ENCODE measurements at places on chromosomes 1 and 21.

DNA sequence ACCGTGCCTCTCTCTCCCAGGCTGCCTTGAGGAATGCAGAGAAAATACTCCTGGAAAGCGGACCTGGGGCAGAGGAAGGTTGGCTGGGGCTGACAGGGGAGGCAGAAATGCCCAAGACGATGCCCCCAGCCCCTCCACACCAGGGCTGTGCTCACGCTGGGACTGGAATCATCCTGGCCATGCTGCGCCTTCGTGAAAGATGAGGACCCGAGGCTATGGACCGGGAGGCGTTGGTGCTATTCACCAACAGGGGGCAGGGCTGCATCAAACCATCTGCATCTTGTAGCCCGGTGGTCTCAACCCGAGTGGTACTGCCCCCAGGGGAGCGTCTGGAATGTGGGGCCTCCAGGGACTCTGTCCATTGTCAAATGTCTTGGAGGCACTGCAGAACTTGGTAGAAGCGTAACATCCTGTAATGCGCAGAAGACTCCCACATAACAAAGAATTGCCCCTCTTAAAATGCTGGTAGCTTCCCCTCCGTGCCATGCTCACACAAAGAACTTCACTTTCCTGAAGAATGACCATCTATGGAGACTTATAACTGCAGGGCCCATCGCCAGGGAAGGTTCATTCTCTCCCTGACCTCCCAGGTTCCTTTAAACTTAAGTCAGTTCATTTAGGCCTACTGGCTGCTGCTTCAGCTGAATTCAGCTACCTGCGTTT is 251.2 kb downstream of the RRAGC start:
- peak; percentile 10 for DNase-seq

DNA sequence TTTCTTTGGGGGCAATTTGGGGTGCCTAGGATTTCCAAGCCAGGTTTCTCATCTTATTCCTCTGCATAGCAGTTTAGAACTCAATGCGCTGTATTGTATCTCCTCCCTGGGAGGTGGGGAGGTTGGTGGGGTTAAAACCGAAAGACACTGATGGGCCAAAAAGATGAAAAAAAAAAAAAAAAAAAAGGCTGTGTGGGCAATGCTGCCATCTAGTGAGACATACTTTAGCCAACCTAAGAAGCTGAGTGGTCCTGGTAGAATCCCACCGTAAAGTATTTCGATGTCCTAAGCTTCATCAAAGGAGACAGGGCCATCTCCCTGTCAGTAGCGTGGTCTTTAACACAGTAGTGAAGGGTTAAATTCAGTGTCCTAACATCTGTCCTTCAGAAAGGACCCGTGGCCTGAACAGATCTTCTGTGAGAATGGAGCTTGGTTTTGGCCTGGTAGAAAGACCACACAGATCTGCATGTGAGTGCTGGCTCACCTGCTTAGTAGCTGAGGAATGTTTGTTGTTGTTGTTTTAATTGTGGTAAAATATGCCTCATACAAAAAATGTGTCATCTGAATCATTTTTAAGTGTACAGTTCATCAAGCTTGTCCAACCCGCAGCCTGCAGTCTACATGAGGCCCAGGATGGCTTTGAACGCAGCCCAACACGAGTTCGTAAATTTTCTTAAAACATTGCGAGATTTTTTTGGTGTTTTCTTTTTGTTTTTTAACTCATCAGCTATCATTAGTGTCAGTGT is 226.2 kb downstream of the KIF26B start:
- DNase-seq: peak; percentile 10

GRCh38 chr1:31595836-31596736 is 19.8 kb downstream of the TINAGL1 start:
- no peak for DNase-seq

DNA sequence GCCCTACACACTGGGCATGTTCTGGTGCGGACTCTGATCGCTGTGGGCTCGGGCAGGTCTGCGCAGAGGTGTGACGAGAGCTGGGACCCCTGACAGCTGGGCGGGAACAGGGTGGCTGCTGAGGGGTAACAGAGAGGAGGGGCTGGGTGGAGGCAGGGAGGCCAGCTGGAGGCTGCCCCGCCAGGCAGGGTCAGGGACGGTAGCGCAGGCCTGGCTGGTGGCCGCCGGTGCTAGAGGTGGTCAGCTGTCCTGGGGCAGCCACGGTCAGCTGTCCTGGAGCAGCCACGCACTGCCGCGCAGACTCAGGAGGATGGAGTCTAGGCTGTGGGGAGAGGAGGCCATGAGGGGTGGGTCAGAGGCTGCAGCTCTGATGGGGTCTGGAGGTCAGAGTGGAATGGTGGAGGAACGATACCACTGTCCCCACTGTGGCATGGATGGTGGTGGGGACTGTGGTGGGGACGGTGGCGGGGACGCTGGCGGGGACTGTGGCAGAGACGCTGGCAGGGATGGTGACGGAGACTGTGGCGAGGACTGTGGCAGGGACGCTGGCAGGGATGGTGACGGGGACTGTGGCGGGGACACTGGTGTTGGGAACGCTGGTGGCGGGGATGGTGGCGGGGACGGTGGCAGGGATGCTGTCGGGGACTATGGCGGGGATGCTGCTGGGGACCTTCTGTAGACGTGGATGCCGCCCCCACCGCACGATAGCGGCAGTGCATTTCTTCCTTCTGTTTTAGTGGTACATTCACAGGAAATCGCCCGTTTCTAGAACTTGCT is 21.3 kb upstream of the LRRC3 start:
- no peak for DNase-seq

DNA sequence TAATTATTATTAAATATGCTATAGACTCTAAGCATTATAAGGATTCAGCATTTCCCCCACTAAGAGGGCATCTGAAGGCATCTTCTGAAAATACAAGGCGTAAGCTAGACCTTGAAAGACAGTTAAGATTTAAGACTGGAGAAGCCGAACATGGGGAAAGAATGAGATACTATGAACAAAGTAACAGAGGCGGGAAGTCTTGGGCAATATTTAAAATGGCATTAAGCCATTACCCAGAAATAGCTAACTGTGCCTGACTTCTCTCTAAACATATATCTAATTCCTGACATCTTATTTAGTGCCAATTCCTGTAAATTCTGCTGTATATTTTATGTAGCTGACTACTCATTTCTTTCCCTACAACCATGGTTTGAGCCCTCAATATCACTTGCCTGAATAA is 20.9 kb downstream of the DPH5 start:
- DNase-seq: no peak

DNA sequence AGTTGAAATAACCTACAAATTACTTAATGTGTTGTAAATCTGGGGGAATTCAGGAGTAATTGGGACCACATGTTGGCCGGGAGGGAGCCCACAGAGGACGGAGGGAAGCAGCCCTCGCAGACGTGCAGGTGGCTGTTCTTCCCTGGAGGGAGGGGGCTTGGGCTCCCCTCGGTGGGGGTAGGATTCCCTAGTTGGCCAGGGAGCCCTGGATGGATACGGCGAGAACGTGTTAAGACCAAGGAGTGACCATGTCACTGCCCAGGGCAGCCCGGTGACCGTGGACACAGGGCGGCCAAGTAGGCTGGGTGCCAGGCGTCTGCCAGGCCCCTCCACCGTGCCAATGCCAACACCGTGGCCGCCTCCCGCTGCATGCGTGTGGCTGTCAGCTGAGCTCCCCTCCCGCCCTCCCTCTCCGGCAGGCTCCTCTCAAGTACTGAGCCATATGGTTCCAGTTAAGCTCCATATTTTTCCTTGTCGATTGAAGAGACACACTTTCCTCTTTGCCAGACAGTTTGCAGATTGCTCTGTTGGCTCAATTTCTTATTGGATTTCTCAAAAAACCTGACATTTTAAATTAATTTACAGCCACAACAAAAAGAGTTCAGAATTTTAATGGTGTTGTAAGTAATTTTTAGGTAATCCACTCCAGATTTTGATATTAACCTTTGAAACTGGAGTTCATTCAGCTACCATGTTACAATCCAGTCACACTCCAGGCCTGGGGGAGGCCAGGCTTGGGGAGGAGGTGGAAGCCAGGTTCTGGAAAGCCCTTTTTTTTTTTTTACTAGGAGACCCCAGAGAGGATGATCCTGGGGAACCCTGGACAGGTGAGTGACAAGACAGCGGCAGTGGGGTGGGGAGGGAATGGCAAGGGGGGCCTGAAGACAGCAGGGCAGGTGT is 71.2 kb downstream of the CASZ1 start:
- DNase-seq: no peak

- DNase-seq: no peak
Observed at GRCh38 chr1:112862753-112863426, 93.1 kb downstream of the SLC16A1 start.

GRCh38 chr1:115829023-115829674 is 11.8 kb downstream of the NHLH2 start:
- peak; percentile 13 for DNase-seq

DNA sequence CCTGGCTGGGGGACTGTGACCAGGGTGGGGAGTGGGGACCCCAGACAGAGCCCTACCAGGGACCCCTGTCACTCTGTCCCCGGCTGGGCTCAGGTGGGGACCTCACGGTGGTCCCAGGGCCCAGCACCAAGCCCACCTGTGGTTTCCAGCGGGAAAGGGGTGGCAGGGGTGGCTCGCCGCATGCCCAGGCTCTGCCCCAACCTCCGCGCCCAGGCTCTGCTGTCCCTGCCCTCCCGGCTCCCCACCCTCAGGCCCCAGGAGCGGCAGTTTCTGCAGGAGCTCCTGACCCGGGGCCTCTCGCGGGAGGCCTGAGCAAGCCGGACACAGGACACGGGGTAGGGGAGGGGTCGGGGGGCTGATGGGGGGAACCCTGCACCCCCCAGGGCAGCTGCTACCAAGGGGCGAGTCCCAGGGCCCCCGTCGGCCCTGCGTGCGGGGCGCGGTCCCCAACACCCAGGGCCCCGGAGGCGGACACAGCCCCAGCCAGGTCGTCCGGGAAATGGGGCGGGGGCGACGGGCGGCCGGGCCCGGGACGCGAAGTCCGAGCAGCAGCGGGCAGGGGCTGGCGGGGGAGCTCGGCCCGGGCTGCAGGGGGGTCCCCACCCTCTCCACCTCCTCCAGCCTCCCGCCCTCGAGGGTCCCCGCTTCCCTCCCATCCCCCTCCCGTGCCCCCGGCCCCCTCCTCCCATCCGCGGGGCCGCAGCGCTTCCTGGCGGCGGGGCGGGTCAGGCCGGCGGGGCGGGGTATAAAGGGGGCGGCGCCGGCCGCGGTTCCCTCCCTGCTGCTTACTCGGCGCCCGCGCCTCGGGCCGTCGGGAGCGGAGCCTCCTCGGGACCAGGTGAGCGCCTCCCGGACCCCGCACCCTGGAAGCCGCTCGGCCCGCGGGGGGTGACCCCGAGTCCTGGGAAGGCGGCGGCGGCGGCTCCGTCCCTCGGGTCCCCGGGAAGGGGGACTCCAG is at the start of gene COL6A2:
TSS of gene COL6A2 (plus strand) at position 777 of the 958 bp plus-strand sequence.
- no peak for DNase-seq

DNA sequence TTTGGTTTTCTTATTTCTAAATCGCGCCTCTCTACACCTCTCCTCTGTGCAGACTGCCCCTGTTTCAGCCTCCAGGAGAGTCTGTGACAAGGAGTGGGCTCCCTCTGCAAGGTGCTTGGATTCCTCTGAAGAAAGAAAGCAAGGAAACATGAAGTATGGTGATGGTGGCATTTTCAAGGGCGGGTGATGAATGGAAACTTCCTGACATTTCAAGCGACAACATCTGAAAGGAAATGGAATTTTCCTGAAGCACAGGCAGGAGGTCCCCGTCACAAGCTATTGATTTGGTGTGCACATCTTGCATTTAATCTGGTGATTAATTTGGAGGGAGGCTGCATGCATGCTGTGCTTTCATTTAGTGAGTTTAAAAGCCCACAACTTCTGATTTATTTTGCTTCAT is 164.6 kb upstream of the FGGY start:
- DNase-seq: no peak

- no peak for DNase-seq
Observed at GRCh38 chr21:43337901-43338655, 88.9 kb downstream of the SIK1 start.

GRCh38 chr1:51819810-51820209 is 58.7 kb downstream of the NRDC start:
- no peak for DNase-seq

DNA sequence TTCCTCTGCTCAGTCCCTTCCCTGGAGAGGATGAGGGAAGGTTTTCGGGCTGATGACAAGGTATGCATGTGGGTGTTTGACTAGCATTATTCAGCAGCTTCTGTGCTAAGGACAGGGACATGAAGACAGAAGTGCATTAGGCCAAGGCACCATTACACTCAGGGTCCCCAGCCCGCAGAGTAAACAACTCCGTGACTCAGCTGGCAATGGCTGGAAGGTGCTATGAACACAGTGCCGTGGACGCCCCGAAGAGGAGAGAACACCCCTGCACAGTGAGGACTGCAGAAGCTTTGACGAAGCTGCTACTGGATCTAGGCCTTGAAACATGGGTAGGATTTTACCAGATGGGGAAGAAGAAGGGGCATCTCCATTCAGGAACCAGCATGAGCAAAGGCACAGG is 13.7 kb upstream of the EPS8L3 start:
- DNase-seq: no peak

DNA sequence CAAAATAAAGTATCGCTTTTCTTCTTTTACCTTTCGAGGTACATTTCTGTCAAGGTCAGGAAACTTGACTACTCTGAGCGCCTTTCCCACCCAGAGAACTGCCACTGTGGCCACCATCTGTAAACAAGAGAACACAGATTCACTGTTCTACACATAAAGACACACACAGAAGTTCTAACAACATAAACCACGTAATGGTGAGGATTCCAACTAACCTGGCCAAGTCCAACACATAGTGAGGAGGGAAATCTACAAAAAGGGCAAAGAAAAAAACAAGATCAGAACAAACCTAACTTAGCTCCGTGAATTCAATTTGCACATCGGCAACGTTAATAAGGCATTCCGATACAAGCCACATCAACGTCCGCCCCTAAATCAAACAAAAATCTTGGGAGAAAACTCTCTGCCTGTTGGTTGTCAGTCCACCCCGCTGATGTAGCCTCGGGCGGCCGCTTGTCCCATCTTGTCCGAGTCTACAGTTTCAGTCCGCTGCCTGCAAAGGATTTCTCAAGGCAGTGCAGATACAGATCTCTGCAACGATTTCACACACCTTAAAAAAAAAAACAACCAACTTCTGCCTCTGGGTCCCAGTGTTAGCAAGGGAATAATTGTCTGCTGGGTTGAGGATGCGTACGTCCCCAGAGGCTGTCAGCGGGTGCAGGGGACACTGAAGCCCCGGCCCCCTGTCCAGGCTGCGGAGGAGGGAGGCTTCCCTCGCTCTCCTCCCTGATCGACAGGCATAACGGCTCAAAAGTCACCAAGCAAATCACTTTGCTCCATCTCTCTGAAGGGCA is 1.0 kb downstream of the SLC35D1 start:
- peak; percentile 48 for DNase-seq

DNA sequence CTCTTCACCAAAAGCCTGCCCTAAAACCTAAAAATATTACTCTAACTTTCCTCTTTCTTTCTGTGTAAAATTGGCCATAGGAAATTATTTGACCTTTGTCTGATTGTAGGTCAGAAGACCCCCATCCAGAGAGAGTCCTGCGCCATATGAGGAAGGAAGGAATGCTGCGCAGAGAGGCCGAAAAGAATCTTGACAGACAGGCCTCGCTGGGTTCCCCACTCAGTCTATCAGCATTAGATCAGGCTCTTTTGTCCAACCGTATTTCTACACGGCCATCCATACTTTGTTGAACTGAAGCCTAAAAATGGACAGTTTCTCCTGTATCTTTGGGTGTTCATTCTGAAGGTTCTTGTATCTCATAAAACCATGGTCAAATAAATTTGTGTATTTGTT is 4.3 kb upstream of the SLC30A2 start:
- no peak for DNase-seq

- DNase-seq: no peak
Observed at GRCh38 chr1:89363196-89363595, 663 bp upstream of the GBP6 start.

- DNase-seq: peak; percentile 9
Observed at GRCh38 chr1:189637041-189637440, 840.6 kb downstream of the BRINP3 start.
